ENCODE measurements at places on chromosomes 5 and 9.

DNA sequence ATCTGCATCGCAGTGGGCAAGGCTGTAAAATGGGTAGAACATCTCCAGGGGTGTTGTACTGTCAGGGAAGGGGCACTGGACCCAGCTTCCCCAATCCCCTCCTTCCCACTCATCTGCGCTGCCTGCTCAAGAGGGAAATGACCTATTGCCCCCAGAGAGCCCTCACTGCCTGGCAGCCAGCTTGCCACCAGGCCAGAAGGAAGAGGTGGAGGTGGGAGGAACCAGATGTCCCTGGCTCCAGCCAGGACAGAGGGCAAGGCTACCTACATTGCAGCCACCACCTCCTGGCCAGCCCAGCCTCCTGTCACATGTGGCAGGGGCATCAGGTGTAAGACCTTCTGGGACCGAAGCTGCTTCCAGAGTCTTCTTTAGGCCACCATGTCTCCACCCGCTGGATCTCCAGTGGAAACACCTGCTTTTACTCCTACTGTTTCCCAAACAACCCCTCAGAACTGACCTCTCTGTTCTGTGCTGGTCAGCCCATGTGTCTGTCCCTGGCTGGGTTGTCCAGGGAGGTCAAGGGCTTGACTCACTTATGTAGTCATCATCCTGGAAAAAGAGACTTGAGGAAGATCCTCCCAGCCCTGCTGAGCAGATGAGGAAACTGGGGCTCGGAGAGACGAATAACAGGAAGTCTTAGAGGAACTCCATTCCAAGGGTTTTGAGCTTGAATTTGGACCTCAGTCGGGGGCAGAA lies 42.3 kb downstream of the JADE2 start:
- DNase-seq, result no peak

- DNase-seq, result no peak
These were observed 132.9 kb upstream of the CHD1 start for GRCh38 chr5:99061711-99062110.

- DNase-seq, result no peak
These were observed 274.5 kb upstream of the C9orf72 start for GRCh38 chr9:27847818-27848217.

- no peak for DNase-seq
These were observed 85.4 kb upstream of the RPS23 start for GRCh38 chr5:82363524-82363923.

GRCh38 chr5:172646716-172647285 lies 5.7 kb downstream of the NEURL1B start:
- no peak for DNase-seq

- DNase-seq, result no peak
These were observed 261.1 kb upstream of the DAPK1 start for GRCh38 chr9:87236546-87236945.

GRCh38 chr9:133664173-133665050 lies 28.2 kb downstream of the DBH start:
- no peak for DNase-seq

DNA sequence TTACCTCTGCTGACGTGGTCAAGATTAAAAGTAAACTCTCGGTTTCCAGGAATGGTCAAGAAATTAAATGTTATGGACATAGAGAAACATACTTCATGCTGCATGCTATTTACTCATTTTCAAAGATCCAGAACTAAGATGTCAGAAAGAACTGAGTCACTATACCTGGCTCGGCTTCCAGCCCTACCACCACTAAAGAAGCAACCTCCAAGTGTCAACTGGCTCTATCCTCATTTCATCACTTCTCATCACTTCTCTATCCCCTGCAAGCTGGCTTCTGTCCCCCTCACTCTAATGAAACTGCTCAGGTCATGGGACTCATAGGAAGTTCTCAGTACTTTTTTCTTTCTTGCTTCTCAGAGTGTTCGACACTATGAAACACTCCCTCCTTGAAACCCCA lies 116.2 kb downstream of the CDK5RAP2 start:
- DNase-seq, result no peak

GRCh38 chr9:84880835-84881234 lies 211.3 kb downstream of the NTRK2 start:
- DNase-seq, result no peak

- DNase-seq, result no peak
These were observed 898 bp downstream of the STC2 start for GRCh38 chr5:173327084-173327947.

GRCh38 chr9:88291856-88292255 lies 96.4 kb upstream of the SPIN1 start:
- no peak for DNase-seq

- DNase-seq, result no peak
These were observed 1.9 kb downstream of the IARS1 start for GRCh38 chr9:92291577-92291976.

DNA sequence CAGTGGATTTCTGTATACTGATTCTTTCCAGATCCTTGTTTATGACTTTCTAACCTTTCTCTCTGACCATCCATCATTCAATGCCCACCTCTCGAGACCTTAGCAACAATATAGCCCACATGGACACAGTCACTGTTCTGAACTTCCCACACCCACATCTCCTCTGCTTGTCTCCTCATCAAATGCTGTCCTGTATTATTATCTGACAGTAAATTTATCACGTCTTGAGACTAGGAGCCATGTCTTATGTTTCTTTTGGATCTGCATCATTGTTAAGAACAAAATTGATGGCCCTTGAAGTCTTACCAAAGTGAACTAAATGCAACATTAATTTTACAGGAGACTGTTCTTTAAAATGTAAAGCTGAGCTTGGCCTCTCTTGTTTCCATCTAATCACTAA lies 495.4 kb upstream of the KLF4 start:
- no peak for DNase-seq

- no peak for DNase-seq
These were observed 37.8 kb downstream of the ICE1 start for GRCh38 chr5:5460311-5460710.

DNA sequence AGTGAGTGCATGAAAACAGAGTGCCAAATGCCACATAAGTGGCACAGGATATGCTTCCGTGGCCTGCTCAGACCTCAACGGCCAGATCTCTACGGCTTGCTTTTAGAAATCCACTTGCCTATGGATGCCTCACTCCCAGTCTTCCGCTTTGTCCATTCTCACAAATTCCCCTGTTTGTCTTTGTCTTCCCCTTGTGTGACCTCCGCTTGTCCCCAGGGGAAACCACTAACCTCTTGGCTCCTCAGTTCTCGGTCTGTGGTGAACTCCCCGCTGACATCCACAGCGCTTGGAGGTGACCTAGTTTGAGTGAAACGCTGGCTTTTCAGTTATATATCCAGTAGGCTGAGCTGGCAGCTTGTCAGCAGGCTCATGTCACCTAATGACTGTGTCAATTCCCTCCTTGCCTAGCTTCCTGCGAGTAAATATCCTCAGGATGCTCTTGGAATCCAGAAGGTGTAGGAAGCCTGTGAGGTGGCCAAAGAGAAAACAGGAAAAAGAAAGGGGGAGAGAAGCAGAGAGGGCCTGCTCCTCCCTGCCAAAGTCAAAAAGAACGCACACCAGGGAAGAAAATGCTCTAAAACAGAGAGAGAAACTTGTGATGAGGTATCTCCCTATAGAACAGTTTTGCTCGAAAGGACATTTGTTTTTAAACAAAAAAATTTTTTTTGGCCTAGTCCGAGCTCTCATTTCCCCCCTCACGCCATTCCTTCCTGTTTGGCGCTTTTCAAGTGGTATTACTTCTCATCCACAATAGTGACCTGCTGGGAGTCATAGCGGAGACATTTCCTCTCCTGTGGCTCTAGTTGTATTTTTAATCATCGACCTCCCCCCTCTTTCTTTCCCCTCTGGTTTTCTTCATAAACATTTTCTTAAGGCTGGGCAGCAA lies 101.6 kb upstream of the SPRY4 start:
- DNase-seq, result no peak

DNA sequence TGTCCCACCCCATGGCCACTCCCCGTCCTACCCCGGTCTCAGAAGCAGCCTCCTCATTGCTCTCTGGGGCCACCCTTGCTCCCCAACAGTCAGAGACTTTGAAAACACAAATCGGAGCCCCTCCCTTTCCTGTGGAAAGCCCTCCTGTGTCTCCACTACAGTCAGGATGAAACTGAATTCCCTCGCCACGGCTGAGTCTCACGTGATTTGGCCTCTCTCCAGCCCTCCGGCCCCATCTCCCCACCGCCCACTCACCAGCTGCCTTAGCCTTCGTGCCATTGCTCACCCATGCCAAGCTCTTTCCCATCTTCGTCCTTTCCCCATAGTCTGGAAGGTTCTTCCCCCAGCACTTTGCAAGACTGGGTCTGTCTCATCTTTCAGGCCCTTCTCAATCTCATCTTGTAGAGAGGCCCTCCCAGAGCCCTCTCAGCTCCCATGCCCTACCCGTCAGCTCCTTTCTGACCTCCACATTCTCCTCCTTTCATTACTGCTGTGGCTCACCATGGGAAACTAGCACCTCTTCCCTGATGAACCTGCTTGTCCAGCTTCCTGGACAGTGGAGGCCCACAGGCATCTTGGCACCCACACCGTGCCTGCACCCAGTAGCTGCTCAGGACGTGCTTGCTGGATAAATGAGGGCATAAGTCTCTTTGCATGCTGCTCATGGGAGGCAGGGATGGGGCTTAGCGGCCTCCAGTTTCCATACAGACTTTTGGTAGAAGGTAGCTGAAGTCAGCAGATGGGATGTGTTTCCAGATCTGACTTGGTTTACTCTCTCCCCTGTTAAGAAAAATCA lies 126.4 kb upstream of the COL5A1 start:
- no peak for DNase-seq

GRCh38 chr5:107268241-107268640 lies 402.5 kb downstream of the EFNA5 start:
- DNase-seq, result no peak

DNA sequence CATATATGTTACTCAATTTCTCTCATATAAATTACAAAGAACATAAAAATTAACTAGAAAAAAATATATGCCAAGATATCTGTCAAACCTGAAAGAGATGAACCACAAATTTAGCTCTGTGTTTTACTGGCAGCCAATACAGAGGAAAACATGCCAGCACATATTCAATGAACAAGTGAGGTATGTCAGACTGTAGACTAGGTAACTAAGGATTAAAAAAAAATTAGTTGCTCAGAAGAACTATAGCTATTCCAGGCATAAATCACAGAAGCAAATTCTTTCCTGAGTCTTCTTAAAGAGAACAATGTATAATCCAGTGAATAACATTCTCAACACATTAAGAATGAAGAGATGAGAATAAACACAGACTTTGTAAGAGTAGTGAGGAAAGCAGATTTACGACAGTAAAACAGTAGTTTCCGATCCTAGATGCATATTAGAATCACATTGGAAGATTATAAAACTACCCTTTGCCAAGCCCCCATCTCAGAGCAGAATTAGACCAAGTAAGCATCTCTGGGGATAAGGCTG lies 20.6 kb upstream of the CAAP1 start:
- no peak for DNase-seq

- DNase-seq, result no peak
These were observed 12.2 kb upstream of the HSPB3 start for GRCh38 chr5:54443270-54443669.

GRCh38 chr5:149400304-149400703 lies 21.2 kb upstream of the IL17B start:
- no peak for DNase-seq

- DNase-seq, result no peak
These were observed 364.1 kb downstream of the MAN2A1 start for GRCh38 chr5:110053824-110054223.

GRCh38 chr9:9045572-9045971 lies 1246.0 kb upstream of the DMAC1 start:
- DNase-seq, result no peak

DNA sequence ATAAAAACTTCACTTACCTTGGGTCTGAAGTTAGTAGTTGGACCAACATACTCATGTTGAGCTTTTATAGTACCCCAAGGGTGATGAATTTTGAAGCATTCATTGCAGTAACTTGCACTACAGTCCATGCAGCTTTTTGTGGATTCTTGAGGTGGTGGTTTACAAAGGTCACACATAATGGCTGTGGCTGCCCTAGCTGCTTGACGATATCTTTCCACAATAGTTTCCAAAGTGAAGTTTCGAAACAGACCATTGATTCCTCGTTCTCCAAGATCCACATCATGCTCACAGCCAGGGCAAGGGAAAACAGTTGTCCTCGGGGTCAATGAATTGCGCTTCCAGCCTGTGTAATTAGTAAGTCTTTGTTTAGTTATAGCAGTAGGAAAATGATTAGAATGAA lies 22.7 kb downstream of the TRIM36 start:
- no peak for DNase-seq
